Karpas-422 (cell line): ENCODE measurements at places on chromosomes 4 and X.

DNA sequence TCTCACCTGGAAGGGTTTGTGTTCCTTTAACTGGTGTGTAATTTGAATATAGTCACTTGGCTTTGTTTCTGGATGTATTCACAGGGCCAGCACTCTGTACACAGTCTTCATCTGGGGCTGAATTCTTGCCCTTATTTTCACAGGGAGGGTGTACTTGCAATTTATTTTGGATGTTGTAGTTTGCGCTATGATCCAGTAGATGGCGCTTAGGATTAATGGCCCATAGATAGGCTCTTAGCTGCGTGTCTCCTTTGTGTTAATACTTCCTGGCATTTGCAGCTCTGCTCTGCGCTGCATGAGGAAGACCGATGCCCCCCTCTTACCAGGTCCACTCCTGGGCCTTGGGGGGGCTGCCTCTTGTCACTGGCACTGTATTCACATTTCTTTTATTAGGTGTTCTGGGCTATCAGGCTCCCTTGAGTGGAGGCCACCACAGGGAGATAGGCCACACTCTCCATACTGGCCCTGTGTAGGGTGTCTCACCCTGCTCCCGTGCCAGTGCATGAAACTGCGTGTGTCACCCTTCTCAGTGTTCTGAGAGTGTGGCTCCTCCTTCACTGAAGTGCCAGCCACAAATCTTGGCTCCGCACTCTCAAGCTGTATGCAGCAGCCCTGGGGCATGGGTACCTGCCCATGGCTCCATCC, 562.2 kb downstream of the ZIC3 start:
- DNase-seq: peak; percentile 71

GRCh38 chr4:6768539-6768905, 14.0 kb upstream of the KIAA0232 start:
- DNase-seq: no peak

DNA sequence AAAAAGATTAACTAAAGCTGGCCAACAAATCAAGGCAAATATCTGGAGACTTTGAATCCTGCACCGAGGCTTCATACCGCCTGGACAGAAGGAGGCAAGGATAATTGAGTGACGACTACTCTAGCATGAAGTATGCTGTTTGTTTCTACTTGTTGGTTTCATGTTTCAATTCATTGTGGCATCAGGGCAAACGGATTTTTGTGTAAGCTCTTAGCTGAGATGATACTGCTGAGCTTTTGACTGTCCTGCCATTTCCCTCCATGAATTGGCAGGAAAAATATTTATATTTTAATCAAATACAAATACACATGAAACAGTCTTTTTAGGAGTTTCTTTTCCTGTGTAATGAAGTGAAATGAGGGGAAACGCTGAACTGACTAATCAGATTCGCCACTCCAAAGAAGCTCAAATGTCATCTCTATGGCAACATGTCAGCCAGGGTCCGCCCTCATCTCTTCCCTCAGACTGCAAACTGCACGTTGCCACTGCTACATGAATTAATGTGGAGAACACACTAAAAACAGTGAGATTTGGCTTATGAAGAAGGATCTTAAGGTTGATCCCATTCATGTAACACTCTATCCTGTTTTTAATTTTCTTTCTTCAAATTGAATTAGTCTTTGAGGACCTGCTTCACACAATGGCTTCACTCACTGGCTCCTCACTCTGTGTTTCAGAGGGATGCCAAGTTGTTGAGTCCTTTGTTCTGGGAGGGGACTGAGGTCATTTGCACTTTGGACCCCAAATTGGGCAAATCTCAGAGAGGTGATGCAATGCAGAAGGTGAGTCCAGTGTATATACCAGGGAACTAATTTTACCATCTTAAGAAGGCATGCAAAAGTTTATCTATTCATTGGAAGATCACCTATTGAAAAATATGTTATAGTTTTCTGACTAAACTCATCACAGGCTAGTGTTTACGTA, 149.6 kb upstream of the MID1 start:
- DNase-seq: no peak

GRCh38 chrX:10629905-10630304, 9.5 kb upstream of the MID1 start:
- no peak for DNase-seq

- DNase-seq: peak; percentile 47
Measured at GRCh38 chrX:10513974-10514373, 106.4 kb downstream of the MID1 start.

DNA sequence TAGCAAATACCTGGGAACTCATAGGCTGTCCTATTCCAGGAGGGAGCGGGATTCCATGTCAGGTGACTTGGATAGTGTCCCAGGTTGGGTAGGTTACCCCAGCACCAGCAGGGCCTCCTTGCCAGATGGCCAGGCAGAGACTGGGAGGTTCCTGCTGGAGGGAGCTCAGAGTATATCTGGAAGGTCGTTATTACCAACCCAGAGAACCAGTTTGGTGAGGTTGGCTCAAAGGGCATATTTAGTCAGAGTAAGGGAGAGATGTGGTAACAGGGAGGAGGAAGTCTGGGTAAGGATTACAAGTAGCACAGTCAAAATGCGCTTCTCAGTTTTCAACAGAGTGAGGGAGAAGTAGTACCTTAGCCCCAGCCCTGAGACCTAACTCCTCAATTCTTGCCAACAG, 53.3 kb upstream of the LNX1 start:
- DNase-seq: peak; percentile 29

DNA sequence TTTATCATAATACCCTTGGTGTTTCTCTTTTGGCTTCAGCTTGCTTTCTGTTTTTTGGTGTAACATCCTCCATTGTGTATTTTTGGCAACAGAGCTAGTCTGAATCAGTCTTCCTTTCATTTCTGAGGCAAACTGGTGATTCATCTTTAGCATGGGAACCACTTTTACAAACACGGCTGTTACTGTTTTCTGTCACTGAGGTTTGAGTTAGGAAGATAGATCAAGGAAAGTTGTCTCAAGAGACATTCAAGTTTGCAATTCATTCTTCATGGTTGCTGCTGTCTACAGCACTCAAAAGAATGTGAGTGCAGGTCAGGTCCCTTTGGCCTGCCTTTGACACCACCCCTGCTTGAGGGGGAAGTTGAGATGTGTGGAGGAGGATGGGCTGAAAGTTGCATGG, 36.3 kb downstream of the IL21 start:
- DNase-seq: peak; percentile 31

- no peak for DNase-seq
Measured at GRCh38 chr4:51884606-51885005, 41.7 kb downstream of the DCUN1D4 start.

GRCh38 chr4:1609901-1610790, 74.0 kb downstream of the FAM53A start:
- DNase-seq: no peak

GRCh38 chr4:4727536-4727935, 131.9 kb upstream of the MSX1 start:
- no peak for DNase-seq

DNA sequence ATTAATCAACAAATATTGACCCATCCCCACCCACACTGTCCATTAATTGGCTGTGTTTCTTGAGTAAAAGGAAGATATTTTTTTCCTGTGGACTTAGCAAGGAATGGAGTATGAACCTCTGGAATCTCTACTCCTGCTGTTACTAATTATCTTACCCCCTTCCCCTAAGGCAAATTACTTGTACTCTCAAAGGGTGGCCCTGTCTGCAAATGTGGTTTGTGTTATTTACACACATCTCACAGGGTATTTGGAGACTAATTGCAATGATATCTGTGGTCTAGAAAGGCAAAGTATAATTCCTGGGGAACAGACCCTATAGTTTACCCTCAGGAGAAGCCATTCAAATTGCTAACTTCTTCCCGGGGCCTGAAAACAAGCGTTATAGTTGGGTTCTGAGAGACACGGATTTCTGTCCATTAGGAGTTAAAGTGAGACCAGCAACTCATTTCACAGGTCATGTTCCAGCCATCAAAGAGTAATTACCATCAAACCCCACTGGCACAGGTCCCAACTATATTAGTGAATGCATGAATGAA, 133.0 kb upstream of the RASGEF1B start:
- no peak for DNase-seq

DNA sequence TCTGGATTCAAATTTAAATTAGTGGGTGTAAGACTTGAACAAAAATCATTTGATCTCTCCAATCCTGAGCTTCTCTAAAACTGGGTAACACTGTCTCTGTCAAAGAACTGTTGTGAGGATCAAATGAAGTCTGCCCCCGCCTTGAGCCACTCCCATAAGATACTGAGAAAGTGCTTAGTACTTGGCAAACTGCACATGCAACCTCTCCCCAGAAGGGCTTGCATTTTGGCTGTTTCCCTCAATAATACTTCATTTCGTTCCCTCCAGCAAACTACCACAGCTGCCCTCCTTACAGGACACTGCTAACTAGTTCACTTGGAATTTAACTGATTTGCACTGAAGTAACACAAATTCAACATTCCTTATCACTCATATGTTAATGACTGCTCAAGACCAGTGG, 79.8 kb downstream of the APBB2 start:
- no peak for DNase-seq

- DNase-seq: no peak
Measured at GRCh38 chrX:45445745-45446412, 245.2 kb upstream of the DIPK2B start.

DNA sequence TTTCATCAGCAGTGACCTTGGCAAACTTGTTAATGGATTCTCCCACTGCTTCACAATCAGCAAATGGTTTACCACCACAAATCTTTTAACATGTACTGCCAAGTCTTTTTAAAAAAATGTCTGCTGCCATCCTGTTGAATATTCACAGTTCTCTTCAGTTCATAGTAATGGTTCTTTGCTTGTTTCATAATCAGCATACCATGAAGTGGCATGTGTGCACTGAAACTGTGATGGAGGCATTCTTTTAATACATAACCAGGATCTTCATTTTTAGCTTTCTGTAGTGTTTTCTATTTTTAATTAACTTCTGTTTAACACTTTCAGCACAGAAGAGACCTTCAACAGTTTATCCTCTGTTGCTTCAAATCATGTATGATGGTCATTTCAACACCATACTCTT, 230.1 kb upstream of the ARSJ start:
- no peak for DNase-seq

- no peak for DNase-seq
Measured at GRCh38 chr4:140568507-140569306, at the start of gene UCP1. Gene UCP1, minus strand, starts transcription at chr4:140568961. Its CDS starts 232 bp downstream, at chr4:140568729.

DNA sequence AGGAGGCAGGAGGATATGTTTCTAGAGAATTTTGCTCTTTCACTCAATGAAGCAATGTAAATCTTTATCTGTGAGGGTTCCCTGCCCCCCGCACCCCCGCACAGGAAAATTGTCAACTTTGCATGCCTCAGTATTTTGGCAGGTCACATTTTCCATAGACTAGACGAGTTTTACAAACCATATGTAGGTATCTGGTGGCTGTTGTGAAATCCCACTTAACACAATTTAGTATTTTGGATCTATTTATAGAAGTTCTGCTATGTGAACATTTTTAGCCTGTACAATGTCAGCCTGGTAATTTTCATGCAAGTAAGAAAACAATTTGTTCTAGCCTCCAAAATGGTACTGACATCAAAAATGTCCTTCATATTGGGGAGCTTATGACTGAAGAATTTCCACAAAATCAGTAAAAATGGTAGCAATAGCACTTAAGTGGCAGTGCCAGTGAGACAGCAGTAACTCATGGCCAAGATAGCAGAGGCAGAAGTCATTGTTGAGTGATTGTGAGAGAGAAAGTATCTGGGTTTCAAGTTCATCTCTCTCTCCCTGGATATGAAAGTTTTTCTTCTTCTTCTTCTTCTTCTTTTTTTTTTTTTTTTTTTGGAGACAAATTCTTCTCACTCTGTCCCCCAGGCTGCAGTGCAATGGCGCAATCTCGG, 12.4 kb upstream of the FRYL start:
- no peak for DNase-seq
